ENCODE measurements at places on chromosomes 4 and X. TPM values are rescaled to one million over a fixed set of nuclear protein-coding genes. Genes with fewer than 3 reads are reported as not detected.

Gene TENM3
- 46.9 TPM for total RNA-seq

Gene MEPE
- total RNA-seq: not detected

Gene DDIT4L
- total RNA-seq: 0.14 TPM

GRCh38 chrX:117376460-117376859 lies 740.1 kb downstream of the KLHL13 start:
- no peak for DNase-seq

DNA sequence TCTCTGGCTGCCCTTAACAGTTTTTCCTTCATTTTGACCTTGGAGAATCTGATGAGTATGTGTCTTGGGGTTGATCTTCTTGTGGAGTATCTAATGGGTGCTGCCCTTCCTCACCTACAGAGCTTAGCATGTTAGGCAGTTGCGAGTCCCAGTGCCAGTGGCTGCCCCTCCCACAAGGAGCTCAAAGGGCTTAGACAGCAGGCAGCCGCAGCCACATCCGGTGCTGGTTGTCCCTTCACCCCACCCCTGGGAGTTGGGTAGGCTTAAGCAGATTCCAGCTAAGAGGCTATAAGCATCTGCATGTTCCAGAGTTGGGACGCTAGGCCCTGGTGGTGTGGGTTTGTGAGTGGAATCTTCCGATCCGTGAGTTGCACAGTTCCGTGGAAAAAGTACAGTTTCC lies 322.1 kb upstream of the ARX start:
- DNase-seq: no peak

Gene SSX3
- total RNA-seq: not detected

Gene ADH7
- total RNA-seq: not detected

Gene SMPX
- total RNA-seq: not detected

- DNase-seq: no peak
Observed at GRCh38 chrX:123399709-123400108, 215.6 kb downstream of the GRIA3 start.

Gene ZNF157
- 1.4 TPM for total RNA-seq

Measured in neural crest cell (in vitro differentiated cells).